ENCODE measurements at places on chromosomes 7 and 10.
A peak's percentile ranks its signal among the peaks of the same experiment; 100 is the strongest.

- no peak for DNase-seq
Observed at GRCh38 chr10:3111621-3112163, 44.3 kb downstream of the PFKP start.

DNA sequence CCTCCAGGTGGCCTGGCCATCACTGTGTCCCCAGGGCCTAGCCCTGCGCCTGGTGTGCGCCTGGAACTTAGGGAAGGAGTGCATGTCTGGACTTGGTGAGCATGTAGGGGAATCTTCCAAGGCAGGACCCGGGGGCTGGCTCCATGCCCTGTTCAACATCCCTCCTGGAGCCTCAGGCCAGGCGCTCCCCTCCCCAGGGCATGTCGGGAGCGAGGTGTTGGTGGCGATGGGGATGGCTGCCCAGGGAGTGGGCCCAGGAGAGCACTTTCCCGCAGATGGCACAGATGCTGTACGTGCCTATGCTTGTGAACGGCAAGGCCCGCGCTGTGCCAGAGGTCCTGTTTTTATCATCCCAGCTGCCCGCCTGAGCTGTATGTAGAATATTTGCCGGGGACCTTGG, 55.0 kb downstream of the CDH23 start:
- no peak for DNase-seq

- DNase-seq, result no peak
Observed at GRCh38 chr7:56479136-56479535, 362.9 kb upstream of the NUPR2 start.

GRCh38 chr7:66142996-66143395, 28.3 kb downstream of the CRCP start:
- DNase-seq, result no peak

- DNase-seq, result no peak
Observed at GRCh38 chr7:146713205-146713604, 596.6 kb downstream of the CNTNAP2 start.

DNA sequence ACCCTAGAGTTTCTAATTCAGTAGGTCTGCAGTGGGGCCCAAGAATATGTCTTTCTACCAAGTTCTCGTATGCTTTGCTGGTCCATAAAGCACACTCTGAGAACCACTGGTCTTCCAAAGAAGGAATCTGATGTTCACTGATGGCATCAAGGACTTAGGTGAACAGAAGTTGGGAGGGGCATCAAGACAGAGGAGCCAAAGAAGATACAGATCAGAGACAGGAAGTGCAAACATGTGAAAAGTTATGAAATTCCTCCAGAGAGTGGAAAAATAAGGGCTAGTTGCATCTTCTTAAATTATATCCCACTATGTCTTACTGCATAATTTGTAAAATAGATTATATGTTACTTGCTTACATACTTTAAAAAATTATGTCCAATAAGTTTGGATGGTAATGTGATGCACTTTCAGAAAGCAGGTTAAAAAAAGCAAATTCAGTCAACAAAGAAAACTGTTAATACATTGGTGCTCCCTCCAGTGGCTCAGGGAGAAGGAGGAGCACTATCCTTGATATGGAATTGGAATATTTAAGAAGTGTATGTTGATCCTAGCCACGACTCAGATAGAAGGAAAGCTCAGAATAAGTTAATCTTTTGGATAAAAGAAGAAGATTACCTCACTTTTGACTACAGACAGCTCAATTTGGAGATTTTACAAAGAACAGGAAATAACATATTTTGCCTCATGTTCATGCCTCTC, 35.8 kb downstream of the CREB3L2 start:
- DNase-seq, result no peak

GRCh38 chr7:142776206-142776844, 5.6 kb downstream of the PRSS2 start:
- DNase-seq, result no peak

DNA sequence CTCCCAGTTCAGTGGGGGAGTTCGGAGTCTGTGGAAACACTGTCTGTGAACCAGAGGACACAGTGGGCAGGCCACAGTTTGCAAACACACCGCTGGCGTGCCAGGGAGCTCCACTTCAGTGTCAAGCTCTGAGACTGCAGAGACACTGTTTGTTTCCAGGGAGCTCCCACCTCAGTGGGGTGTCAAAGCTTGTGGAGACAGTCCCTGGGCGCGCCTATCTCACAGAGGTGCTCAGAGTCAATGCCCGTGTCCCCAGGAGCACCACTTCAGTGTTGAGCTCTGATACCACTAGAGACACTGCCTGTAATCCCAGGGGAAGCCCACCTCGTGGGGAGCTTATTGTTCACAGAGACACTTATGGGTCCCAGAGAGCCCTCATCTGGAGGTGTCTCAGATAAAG, 4.3 kb downstream of the MYO1G start:
- no peak for DNase-seq

GRCh38 chr10:77164616-77165311, 472.8 kb downstream of the KCNMA1 start:
- no peak for DNase-seq

- DNase-seq, result peak; percentile 17
Observed at GRCh38 chr10:14093730-14094484, 236.8 kb downstream of the FRMD4A start.

- no peak for DNase-seq
Observed at GRCh38 chr10:124537166-124537725, 75.6 kb downstream of the LHPP start.

GRCh38 chr7:64307254-64308015, 6.3 kb upstream of the ZNF736 start:
- no peak for DNase-seq

- no peak for DNase-seq
Observed at GRCh38 chr7:29044554-29044953, 86.4 kb upstream of the TRIL start.

DNA sequence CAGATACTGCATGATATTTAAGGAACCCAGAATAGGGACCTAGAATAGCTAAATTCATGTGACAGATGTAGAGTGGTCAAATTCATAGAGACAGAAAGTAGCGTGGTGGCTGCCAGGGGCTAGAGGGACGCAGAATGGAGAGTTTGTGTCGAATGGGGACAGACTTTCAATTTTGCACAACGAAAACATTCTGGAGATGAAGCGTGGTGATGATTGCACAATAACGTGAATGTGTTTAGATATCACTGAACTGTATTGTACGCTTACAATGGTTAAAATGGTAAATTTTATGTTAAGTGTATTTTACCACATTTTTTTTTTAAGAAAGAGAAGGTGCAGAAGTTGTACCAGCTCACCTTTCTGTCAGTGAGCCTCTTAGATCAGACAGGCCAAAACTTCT, 137.8 kb upstream of the TNS3 start:
- no peak for DNase-seq

DNA sequence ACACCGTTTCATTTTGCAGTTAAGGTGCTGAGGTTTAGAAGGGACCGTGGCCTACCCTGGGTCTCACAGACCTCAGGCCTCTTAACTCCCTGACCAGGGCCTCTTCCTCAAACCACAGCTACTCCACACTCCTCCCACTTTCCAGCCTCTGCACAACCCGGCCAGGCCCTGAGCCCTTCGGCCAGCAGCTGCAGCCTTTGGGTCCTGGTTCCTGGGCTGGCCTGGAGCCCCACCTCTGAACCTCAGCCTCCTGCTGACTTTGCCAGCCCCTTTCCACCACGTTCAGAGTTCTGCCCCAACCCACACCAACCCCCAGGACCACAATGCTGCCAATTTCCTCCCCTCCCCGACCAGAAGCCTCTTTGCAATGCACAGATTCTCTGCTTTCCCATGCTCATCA, 84.1 kb downstream of the VOPP1 start:
- DNase-seq, result no peak

- DNase-seq, result no peak
Observed at GRCh38 chr10:68435803-68436202, 28.7 kb upstream of the RUFY2 start.

DNA sequence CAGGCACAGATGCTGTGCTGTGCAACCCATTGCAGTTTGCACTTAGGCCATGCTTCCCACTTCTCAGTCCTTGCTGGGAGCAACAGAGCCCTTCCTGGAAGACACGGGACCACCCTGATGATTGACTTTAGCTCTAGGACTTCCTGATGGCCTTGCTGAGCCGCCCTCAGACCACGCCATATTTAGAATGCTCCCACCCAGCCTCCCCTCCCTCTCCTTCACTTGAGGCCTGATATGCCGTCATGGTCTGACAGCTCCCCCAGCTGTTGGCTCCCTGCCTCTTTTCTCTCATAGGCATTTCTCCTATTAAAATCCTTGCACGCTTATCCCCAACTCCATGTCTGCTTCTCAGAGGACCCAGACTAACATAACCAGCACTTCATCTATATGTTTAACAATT, 29.4 kb upstream of the GATAD1 start:
- no peak for DNase-seq
